ENCODE measurements at places on chromosomes 16 and 17. TPM values are rescaled to one million over a fixed set of nuclear protein-coding genes. Genes with fewer than 3 reads are reported as not detected.

Gene ASB16
- total RNA-seq, result 0.12 TPM

Gene PLA2G10
- total RNA-seq, result not detected

Gene ZNF597
- total RNA-seq, result 1.1 TPM

Gene CDRT15
- total RNA-seq, result not detected

Gene P2RX5
- total RNA-seq, result 47.4 TPM

Gene KRT31
- not detected for total RNA-seq

Gene KRT13
- total RNA-seq, result not detected

Gene NOL3
- 3.8 TPM for total RNA-seq

Gene PKMYT1
- 128 TPM for total RNA-seq

Gene ARHGAP44
- 0.12 TPM for total RNA-seq

Gene CNTNAP4
- not detected for total RNA-seq

Gene RNF157
- 38.1 TPM for total RNA-seq

Gene CLDN9
- total RNA-seq, result not detected

Gene CES4A
- total RNA-seq, result 4.9 TPM

Gene GINS2
- total RNA-seq, result 60.7 TPM

Gene LAT
- total RNA-seq, result 128 TPM

Gene PARD6A
- total RNA-seq, result 8.4 TPM

Gene KRT25
- not detected for total RNA-seq

Gene SCARF1
- 0.43 TPM for total RNA-seq

Gene PRKCA
- total RNA-seq, result 78.4 TPM

Gene PSME3
- 84.7 TPM for total RNA-seq

Gene TMEM88
- 1.2 TPM for total RNA-seq

Gene ALOX12B
- 2.0 TPM for total RNA-seq

Gene OR3A3
- total RNA-seq, result not detected

Gene CEP295NL
- not detected for total RNA-seq

Gene PDILT
- not detected for total RNA-seq

Gene SP6
- 0.19 TPM for total RNA-seq

Gene NPIPA5
- total RNA-seq, result 13.1 TPM

Gene SLC47A1
- 0.33 TPM for total RNA-seq

Gene KRT20
- not detected for total RNA-seq

Gene TPPP3
- not detected for total RNA-seq

Gene IQCK
- total RNA-seq, result 2.8 TPM

Gene MPP3
- 0.30 TPM for total RNA-seq

Gene ADCY9
- 7.1 TPM for total RNA-seq

Gene CDRT15L2
- total RNA-seq, result not detected

Gene CPHXL2
- total RNA-seq, result not detected

Gene USP36
- total RNA-seq, result 68.7 TPM

Gene CCDC154
- total RNA-seq, result 1.8 TPM

Gene WNT9B
- not detected for total RNA-seq

Gene ENKD1
- total RNA-seq, result 6.7 TPM
